ENCODE measurements at places on chromosomes 3 and 15.

DNA sequence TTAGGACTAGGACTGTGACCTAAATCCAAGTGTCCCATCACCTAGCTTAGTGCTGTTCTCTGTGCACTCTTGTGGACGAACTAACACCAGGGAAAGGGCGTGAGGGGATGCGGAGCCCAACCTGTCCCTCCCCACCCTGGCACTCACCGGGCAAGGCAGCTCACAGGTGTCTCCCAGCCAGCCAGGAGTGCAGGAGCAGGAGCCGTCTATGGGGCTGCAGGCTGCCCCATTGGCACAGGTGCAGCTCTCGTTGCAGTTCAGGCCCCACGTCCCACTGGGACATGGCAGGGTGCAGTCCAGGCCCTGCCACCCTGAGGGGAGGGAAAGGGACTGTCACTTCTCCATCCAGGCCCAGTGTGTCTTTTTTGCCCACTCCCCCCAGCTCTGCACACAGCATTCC, 60.3 kb downstream of the RAB11A start:
- no peak for DNase-seq

GRCh38 chr3:65558826-65559225, 479.9 kb downstream of the MAGI1 start:
- DNase-seq = no peak

- DNase-seq = peak; percentile 27
These were observed 755 bp downstream of the PTPN9 start for GRCh38 chr15:75578173-75578947.

DNA sequence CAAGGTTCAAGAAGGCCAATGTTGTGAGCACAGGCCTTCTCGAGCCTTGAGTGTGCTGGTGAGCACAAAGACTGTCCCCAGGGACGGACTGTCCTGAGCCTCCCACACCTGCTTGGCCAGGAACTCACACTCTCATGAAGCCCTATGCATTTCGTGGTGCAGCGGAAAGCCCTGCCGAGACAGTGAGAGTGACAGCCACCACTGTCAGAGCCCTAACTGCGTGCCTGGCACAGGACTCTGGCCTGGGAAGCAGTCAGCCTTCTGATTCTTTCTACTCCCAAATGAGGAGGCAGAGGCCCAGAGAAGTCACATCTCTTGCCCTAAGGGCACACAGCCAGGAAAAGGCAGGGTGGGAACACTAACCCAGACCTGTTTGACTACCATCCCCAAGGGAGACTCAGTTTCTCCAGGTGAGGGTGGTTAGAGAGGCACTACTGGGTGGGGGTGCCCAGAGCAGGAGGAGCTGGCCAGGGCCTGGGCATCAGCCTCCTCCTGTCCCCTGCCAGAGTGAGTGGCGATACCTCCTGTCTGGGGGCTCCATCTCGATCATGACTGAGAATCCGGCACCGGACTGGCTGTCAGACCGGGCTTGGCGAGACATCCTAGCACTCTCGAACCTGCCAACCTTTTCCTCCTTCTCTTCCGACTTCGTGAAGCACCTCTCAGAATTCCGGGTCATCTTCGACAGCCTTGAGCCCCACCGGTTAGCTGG, 50.8 kb downstream of the SEMA3G start:
- no peak for DNase-seq

- DNase-seq = no peak
These were observed 280.6 kb downstream of the ROBO2 start for GRCh38 chr3:77320514-77320913.

GRCh38 chr15:48040166-48040817, 80.5 kb upstream of the SLC24A5 start:
- no peak for DNase-seq

- no peak for DNase-seq
These were observed 195.8 kb downstream of the PLCH1 start for GRCh38 chr3:155549087-155549486.

DNA sequence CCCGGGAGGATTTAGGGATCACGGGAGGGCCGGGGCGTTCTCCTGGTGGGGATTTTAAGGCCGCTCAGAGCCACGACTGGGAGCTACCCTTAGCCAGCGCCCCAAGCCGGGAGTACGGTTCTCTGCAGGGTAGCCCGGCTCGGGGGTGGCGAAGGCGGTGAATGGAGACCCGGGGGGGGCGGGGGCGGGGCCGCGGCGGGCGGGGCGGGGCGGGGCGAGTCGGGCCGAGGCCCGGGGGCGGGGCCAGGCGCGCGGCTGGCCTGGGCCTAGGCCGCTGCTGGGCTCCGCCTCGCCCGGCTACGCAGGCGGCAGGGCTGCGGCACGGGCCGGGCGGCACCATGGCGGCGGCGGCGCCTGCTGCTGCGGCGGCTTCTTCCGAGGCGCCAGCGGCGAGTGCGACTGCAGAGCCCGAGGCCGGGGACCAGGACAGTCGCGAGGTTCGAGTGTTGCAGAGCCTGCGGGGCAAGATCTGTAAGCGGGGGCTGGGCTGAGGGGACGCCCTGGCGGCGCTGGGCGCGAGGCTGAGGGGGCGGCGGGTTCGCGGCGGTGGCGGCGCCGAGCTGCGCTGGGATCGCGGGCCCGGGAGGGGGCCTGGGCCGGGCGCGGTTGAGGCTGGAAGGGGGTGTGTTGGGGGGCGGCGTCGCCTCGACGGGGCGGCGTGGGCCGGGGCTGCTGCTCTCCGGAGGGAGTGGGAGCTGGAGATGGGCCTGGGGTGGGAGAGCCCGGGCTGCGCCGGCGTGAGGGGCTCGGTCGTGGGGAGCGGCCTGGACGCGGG, at the start of gene RASA2:
Gene RASA2 (plus strand): TSS at position 282 of the 775 bp plus-strand sequence. CDS start 57 bp downstream, at position 339.
- DNase-seq = peak; percentile 68

DNA sequence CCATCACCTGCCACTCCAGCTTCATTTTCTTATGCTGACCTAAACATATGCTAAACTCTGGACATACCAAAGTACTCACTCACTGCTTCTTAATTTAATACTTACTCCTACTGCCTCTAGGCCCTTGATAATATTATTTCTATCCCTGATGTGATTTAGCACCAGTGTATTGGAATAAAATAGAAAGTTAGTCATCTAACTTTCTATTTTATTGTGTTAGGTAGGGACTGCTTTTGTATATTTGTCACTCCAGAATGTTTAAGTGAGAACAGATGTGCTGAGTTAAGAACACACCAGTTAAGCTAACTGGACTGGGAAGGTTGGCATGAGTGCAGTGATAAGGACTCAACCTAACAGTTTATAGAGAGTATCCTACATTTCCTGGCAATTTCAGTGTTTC, 6.5 kb upstream of the CLDN16 start:
- DNase-seq = no peak

- no peak for DNase-seq
These were observed 61.1 kb downstream of the CCNL1 start for GRCh38 chr3:157098823-157099185.

GRCh38 chr3:25662736-25663320, 1.9 kb downstream of the TOP2B start:
- DNase-seq = no peak

GRCh38 chr3:141690431-141691072, 47.5 kb upstream of the RNF7 start:
- no peak for DNase-seq

DNA sequence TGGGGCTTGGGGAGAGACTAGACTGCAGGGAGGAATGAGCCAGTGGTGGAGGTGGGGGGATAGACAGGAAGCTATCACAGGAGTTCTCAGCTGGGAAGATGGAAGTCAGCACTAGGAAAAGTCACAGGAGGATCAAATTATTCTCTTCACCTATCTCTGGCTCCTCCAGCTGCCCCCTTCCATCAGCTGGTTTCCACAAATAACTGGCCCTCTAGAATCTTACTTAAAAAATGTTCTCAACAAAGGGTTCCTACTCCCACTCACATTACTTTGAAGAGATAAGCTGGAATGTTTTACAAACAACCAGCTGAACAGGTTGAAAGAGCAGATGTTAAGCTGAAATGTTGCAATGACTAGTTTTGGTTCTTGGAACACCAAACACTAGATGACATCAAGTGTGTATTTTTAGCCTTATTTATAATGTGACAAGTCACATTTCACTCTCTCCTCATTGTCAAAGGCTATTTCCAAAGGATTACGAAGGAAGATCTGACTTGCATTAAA, 102.7 kb upstream of the AADACL2 start:
- no peak for DNase-seq

DNA sequence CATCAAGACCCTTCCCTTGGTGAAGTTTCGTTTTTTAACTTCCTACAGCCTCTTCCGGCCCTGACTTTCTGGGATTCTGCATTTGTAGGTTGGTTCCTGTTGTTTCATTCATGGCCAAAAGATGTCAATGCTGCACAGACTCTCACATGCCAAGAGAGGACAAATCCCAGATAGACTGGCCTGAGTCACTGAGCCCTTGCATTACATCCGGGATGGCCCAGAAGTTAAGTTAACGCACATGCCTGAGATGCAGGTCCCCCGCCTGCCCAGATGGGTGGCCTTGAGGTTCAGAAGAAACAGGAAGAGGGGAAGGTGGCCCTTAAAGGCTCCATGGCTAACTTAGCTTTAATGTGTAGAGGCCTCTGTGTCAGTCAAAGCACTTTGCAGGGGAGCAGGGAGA, 51.6 kb upstream of the SRGAP3 start:
- DNase-seq = peak; percentile 9

DNA sequence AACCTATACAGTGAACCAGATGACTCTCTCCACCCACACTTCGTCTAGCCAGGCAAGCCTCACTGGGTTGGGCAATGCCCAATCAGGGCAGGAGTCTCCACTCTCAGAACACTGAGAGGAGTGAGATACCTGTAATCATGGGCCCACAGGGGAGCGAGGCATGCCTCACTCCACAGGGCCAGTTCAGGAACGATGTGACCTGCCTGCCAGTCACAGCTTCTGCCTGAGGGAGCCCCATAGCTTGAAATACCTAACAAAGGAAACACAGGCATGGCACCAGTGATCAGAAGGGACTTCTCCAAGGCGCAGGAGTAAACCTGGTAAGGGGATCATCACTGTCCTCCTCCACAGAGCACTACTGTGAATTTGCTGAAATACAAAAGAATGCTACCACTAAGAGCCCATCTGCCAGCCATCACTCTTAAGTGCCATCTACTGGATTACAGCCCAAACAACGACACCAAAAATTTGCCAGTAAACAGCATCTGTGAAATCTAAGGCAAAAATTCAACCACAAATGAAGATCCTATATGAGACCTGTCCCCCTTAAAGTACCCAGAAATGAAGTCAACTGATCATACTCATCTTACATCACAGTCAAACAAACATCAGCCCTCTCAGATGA, 689.9 kb upstream of the SEMA6D start:
- DNase-seq = peak; percentile 6

DNA sequence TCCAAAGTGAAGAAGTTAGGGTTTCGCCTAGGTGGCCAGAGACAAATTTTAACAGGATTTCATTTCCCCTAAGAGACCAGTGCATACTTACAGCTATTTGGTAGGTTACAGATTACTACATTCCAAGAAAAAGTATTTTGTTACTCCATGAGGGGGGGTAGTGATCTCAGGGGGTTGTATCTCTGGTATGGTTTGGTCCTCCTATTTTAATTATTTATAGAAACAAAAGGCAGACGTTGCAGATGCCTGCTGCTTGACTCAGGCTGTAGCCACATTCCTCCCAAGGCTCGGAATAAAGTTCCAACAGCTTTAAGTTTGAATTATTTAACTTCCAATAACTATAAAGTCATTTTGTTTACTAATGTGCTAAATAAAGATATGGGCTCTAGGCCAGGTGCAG, 1.3 kb upstream of the TRIM59 start:
- no peak for DNase-seq

DNA sequence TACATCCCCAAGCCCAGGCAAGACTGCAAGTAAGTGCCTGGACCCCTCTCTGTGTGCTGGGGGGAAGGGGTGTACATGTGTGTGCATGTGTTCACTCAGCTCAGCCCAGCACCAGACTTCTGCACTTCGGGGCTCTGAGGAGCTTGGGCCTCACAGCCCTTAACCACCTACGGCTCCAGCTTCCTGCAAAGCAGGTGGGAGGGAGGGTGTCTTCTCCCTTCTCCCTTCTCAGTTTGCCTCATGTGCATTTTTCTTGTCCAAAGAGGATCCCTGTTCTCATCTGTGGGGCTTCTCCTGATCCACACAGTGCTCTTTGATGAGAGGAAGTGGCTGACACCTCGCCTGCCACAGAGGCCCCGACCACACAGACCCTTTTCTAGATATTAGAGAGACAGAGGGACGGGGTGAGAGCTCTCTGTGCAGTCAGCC, 69.3 kb downstream of the MESD start:
- DNase-seq = no peak

DNA sequence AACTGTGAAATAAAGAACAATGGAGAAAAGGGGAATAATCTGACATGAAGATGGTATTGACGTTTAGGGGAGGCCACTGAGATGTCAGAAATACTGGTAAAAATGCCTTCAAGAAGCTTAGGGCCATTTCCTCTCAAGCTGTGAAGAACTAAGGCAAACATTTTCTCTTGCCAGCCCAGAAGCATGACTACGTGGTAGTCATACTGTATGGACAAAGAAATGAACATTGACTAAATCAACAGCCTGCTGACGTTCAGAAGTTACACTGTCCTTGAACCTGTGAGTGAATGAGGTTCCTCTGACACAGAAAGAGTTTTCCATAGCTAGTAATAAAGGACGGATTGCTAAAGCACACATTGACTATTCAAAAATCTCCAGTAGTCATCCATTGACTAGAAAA, 121.0 kb downstream of the P3H2 start:
- no peak for DNase-seq

DNA sequence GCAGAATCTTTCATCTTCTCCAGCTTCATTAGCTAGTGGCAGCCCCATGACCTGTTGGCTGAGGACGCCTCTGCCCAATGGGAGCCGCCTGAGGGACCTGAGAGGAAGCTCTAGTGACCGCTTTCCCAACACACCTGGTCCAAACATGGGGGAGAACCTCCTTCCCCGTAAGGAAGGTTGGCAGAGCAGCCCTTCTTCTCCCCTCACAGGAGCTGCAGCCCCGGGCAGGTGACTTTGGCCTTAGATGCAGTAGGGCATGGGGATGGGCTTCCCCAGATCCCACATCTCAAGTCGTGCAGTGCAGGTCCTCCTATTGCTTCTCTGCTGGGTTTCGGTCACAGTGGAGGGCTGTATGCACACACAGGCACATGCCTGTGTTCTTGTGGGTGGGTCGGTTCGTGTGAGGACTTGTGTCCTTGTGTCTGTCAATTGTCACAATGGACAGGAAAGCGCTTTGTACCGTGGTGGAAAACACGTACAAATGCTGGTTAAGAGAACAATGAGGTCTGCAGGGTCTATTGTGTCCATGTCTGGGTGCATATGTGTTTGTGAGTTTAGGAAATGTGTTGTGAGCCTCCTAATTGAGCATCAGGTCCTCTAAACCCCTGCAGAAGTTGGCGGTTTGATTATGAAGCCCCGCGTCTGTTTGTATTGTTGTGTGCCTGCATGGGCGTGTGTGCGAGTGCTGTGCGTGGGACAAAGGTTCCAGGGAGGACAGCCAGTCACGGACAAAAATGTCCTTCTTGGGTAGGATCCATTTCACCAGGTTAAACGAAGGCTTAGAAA, 1.4 kb downstream of the ISLR2 start:
- no peak for DNase-seq

- DNase-seq = no peak
These were observed 667 bp downstream of the UMPS start for GRCh38 chr3:124730941-124731297.

GRCh38 chr15:68833700-68834331, 13.1 kb upstream of the ANP32A start:
- DNase-seq = no peak
